ENCODE measurements at places on chromosomes 6 and 20.

GRCh38 chr20:334578-334977 is 9.2 kb downstream of the SOX12 start:
- no peak for DNase-seq

DNA sequence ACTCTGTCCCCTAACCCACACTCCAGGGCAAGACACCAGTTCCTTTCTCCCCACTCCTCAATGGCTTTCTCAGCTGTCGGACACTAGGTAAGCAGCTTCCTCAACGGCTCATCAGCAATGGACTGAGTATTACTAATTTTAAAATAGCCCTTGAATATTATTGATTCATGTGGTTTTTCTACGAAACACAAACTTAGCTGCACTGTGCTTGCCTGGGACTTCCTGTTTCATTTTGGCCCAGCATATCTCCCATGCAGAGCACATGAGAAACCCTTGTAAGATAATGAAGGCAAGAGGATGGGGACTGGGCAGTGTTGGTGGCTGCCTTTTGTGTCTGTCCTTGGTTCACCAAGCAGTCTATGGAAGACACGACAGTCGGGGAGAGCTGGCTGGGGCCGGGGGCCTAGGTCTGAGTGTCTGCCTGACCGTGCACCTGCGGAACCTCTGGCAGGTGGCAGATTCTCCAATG is 48.9 kb downstream of the RNASET2 start:
- DNase-seq, result no peak

GRCh38 chr6:81793821-81794475 is 41.5 kb upstream of the TENT5A start:
- no peak for DNase-seq

GRCh38 chr6:53168516-53169267 is 20.1 kb upstream of the GCM1 start:
- no peak for DNase-seq

GRCh38 chr6:42293386-42293977 is 75.8 kb upstream of the MRPS10 start:
- DNase-seq, result no peak

DNA sequence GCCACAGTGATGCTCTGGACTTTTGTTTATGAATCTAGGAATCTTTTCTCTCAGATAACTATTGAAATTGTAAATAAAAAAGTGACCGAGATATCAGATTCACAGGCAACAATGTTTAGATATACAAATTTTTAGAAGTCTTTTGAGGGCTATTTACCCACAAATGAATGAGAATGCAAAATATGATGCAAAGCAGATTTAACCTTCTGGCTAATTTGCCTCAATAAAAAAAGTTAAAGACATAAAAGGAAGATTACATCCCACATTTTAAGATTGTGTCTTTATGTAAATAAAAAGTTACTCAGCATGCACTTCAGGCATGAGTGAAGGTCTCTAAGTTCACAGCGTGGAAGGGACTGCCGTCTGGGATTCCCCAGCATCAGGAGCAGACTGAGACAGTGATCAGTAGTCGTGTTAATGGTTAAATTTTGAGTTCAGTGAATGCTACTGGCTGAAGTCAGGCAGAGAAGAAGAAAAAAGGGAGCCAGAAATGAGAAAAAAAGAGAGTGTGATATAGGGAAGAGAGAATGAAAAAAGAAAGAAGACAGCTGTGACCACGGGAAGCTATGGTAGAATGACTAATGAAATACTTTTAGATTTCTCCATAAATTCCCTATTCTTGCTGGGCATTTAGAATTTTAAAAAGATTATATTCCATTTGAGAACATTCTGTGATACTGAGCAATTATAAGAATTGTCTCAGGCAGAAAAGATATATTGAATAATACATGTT is 93.6 kb downstream of the MYB start:
- no peak for DNase-seq

DNA sequence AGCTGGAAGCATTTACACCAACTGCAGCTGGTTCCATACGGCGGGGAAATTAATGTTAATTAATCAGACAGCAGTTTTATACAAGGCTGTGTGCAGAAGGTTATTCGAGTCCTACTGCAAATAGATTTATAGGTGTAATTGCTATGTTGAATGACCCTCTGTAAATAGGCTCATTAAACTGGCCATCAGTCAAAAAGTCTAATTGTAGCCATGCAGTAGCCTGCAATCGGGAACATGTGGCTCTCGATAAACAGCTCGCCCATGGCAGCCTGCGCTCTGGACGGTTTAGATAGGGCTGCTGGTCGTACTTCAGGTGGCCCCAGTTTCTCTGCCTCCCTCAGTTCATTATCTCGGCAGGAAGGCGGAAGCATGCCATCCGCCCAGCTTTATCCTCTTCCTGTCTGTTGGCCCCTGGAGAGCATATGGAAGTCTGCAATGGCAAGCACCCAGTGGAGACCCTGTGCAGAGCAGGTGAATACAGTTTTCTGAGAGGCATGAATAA is 143.2 kb downstream of the MBOAT1 start:
- DNase-seq, result no peak

GRCh38 chr6:169990095-169991030 is 238.9 kb downstream of the ERMARD start:
- no peak for DNase-seq

GRCh38 chr6:22892452-22892851 is 323.1 kb downstream of the HDGFL1 start:
- DNase-seq, result no peak

- no peak for DNase-seq
These were observed 13.8 kb downstream of the ITPR3 start for GRCh38 chr6:33634946-33635345.

DNA sequence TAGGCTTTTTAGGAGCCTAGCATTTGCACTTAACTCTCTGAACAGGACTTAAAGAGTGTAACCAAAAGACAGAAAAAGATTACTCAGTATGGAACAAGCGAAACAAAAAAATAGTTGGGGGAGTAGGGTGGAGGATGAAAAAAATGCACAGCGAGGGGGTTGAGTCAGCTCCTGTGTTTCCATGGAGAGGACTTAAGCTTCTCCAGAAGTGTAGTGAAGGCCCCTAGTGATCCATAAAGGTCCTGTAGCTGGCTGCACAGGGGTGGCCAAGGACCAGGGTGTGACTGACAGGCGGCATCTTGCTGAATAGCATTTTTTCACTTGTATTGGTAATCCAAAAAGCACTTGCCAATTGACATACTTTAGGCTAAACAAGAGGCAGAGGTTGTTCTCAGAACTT is 533.9 kb downstream of the RFPL4B start:
- no peak for DNase-seq

DNA sequence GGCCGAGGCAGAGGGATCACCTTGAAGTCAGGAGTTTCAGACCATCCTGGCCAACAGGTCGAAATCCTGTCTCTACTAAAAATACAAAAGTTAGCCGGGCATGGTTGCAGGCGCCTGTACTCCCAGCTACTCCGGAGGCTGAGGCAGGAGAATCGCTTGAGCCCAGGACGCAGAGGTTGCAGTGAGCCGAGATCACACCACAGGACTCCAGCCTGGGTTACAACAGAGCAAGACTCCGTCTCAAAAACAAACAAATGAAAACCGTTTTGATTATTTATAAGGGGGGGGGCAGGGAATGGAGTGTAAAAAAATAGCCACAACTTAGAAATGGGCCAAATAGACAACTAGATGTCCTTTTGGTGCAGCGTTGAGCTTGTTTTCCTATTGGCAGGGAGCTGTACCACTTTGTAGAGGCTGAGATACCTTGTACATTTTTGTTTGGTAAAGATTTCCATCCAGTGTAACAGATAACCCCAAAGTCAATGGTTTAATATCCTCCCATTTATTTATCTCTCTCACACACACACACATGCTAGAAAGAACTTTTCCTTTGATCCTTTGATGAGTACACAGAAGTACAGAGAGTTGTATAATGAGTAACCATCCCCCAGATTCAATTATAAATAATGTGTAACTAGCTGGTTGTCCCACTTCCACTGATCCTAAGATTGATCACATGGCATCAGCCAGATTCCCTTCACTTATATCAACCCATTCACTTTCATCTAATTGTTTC is 477.5 kb downstream of the PRKN start:
- no peak for DNase-seq

DNA sequence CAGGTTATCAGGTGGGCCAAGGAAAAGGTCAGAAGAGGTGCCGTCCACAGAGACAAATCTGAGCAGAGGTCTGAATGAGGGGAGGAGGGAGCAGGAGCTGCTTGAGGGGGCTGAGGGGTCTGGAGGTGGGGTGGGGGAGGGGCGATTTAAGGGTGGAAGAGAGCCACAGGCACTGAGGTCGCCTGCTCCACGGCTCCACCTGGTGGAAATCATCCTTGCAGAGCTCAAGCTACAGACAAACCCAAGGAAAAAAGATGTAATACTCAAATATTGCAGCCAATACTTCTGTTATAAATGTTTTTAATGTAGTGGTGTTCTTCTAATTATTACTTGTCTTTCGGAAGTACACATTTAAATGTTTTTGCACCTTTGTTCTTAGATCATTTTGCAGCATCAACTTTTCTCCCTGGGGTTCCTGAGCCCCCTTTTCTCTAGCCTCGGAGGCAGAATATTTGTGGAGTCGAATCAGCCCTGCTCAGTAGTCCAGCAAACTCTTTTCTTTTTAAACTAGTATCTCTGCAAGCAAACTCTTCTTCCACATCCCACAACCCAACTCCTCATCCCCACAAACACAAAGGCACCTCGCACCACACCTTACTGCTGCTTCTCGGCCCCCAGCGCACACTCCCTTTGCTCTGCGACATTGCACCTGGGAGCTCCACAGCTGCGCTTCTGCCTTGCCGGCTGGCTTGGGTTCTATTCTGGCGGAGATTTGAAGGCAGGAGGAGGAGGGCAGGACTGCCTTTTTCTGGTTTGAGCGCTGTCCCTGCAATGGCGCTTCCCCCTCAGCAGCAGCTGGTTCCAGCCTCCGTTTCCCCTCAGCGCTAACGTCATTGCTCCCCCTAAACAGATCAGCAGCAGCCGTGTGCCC is 51.0 kb upstream of the TFAP2A start:
- no peak for DNase-seq

- DNase-seq, result no peak
These were observed at the start of gene RIN2 for GRCh38 chr20:19758133-19758500. Gene RIN2, plus strand, starts transcription at chr20:19758258. Its CDS starts 131,344 bp downstream, at chr20:19889602.

- DNase-seq, result no peak
These were observed 83.4 kb upstream of the FRMD1 start for GRCh38 chr6:168162366-168162765.

- DNase-seq, result no peak
These were observed 62.0 kb upstream of the SNAP91 start for GRCh38 chr6:83770910-83771309.

- DNase-seq, result no peak
These were observed 206.5 kb downstream of the SAMD5 start for GRCh38 chr6:147715035-147715434.

Measured in activated T-helper 1 cell treated with anti-CD3 and anti-CD28 coated beads, Interleukin-2, amount 50 U/mL, for 16 hours (primary cell).